PC-9 (cell line): ENCODE measurements at places on chromosomes 2 and 18.

DNA sequence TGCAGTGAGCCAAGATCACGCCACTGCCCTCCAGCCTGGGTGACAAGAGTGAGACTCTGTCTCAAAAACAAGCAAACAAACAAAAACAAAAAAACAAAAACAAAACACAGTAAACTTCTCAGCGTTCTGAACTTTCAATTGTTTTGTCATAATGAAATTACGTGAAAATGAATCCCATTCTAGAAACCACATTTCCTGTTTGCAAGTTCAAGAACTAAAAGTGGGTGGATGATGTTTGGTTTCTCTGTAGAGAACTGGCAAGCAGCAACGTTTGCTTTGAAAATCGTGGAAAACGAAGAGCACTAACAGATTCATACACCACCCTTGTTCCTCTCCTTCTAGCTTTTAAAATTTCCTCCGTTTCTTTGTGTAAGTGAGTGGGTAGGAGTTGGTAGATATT, 226.1 kb upstream of the LYPD1 start:
- no peak for DNase-seq

- no peak for DNase-seq
Observed at GRCh38 chr2:239391286-239392071, 9.3 kb downstream of the HDAC4 start.

GRCh38 chr2:144712550-144712940, 192.6 kb upstream of the ZEB2 start:
- no peak for DNase-seq

GRCh38 chr2:170812710-170813600, 3.7 kb upstream of the GAD1 start:
- DNase-seq: peak; percentile 34

- no peak for DNase-seq
Observed at GRCh38 chr2:12728221-12728777, 11.6 kb downstream of the TRIB2 start.

GRCh38 chr2:42810971-42811811, 18.8 kb upstream of the HAAO start:
- no peak for DNase-seq

GRCh38 chr2:109325570-109325969, 196.6 kb downstream of the SH3RF3 start:
- DNase-seq: no peak

- DNase-seq: no peak
Observed at GRCh38 chr2:10059552-10060335, 16.4 kb downstream of the KLF11 start.

GRCh38 chr18:65415098-65415497, 335.7 kb upstream of the CDH7 start:
- peak; percentile 38 for DNase-seq

DNA sequence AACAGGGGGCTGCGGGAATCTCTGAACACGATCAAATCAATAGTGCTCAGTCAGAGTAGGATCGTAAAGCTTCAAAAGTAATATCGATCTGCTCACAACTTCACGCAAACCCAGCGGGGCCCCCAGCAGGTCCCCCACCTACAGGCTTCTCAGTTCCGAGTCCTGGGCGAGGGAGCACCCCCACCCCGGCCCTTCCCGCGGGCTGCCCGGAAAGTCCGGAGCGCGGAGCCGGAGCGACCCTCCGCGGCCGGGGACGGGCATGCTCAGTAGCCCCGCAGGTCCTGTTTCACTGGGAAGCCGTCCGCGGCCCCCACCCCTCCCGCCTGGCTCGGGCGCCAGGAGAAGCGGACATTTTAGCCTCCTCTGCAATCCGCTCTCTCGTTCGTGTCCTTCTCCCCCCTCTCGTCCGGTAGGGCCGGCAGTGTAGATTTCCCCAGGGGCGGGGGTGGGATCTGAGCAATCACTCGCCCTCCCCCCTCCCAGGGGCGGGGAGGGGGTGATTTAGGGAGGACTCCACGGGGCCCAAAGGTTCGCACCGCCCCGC, 3.3 kb upstream of the SPRED2 start:
- peak; percentile 68 for DNase-seq

DNA sequence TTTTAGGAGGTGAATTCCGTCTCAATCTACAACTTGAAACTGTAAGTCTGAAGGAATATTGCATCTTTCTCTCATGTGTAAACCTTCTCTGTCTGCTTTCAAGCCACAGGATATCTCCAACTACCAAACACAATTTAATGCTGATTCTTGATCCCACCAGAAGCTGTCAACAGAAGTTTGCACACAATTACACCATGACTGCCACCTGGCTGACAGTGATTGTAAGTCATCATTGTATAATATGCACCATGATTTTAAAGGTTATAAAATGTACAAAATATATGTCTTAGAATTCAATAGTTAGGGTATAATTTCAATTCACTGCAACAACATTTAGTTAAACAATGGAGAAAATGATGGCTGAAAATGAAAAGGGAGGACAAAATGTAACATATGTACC, 18.4 kb downstream of the PREPL start:
- DNase-seq: no peak

DNA sequence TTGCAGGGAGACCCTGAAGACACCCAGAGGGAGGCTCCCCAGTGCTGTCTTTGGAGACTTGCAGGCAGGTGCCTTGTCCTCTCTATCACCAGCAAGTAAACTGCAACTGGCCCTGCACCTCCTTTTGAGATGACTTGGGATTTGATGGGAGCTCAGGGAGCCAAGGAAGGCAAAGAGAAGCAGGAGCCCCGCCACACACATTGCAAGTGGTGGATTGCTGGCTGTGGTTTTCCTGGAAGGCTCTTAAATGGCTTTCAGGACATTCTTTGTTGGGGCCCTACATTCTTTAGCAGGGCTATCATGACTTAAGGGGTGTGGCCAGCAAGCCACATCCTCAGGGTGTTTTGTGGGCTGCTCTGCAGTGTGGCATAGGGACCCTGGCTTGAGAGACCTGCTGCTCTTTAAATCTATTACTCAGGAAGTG, 39.9 kb upstream of the CDC42EP3 start:
- DNase-seq: peak; percentile 80

- DNase-seq: no peak
Observed at GRCh38 chr2:23574919-23575654, 190.1 kb downstream of the KLHL29 start.

- DNase-seq: no peak
Observed at GRCh38 chr2:203889944-203890343, 22.4 kb downstream of the CTLA4 start.

- DNase-seq: no peak
Observed at GRCh38 chr2:134131681-134132489, 122.0 kb upstream of the MGAT5 start.

DNA sequence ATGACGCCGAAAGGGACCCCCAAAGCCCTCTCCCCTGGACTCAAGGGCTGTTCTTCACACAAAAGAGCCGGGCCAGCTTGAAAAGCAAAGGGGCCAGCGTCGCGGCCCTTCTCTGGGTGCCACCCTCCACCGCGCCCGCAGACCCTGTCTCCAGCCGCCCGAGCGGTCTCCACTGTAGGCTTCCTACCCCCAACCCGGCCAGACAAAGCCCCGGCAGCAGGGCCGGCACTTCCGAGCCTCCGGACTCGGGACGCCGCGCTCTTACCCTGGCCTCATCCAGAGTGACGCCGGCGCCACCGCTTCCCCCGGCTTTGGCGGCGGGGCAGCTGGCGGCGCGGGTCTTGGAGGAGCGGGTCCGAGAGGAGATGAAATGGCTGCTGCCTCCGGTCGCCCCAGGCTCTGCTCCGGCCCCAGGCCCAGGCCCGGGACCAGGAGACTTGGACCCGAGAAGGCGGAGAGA, 603 bp downstream of the ATAD2B start:
- peak; percentile 34 for DNase-seq

GRCh38 chr2:239209783-239210182, 191.0 kb downstream of the HDAC4 start:
- no peak for DNase-seq

DNA sequence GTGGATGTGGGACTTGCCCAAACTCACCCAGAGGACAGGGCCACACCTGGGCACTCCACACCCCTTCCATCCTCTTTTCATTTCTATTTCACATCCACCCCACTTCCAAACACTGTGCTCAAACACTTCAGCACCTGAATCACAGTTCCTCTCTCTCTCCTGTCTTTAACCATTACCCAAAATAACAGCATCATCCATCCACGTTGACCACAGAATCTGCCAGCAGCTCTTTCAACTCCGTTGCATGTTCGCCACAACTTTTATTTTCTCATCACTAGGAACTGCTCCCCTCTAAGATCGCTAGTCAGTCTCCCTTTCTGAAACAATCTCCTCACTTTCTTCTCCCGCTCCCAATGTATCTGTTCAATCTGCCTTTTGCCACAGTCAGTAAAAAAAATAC, 121.6 kb upstream of the HNRNPA3 start:
- no peak for DNase-seq

- DNase-seq: no peak
Observed at GRCh38 chr2:102282678-102283091, 28.7 kb upstream of the IL1RL1 start.

- no peak for DNase-seq
Observed at GRCh38 chr2:137154946-137155345, 389.6 kb downstream of the THSD7B start.

GRCh38 chr18:59001721-59002120, 137.0 kb downstream of the ZNF532 start:
- no peak for DNase-seq

DNA sequence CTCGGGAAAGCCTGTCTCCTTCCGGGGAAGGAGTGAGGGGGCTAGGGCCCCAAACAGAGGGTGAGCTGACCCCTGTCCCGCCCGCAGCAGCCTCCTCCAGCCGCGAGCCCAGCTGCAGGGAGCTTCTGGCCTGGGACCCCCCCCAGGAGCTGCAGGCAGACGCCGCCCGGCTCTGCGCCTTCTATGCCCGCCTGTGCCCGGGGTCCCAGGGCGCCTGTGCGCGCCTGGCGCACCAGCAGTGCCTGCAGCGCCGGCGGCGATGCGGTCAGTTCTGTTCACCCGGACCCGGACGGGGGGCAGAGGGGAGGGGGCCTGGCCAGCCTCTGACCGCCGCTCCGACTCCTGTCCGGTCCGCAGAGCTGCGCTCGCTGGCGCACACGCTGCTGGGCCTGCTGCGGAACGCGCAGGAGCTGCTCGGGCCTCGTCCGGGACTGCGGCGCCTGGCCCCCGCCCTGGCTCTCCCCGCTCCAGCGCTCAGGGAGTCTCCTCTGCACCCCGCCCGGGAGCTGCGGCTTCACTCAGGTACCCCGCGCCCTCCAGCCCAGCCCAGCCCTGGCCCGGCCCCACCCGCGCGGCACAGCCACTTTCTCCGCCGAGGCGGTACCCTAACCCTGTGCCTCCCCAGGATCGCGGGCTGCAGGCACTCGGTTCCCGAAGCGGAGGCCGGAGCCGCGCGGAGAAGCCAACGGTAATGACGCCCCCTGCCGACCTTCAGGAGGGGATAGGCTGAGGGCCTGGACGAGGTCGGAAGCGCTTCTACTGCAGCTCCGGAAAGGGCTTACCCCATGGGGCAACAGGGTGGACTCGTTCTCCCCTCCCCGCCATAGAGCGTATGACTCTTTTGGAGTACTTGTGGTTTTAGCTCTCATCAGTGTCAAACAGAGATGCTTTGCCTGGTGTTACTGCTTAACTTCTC, 2.0 kb upstream of the CHRND start:
- DNase-seq: no peak

GRCh38 chr2:197269815-197270214, 40.8 kb downstream of the ANKRD44 start:
- no peak for DNase-seq

DNA sequence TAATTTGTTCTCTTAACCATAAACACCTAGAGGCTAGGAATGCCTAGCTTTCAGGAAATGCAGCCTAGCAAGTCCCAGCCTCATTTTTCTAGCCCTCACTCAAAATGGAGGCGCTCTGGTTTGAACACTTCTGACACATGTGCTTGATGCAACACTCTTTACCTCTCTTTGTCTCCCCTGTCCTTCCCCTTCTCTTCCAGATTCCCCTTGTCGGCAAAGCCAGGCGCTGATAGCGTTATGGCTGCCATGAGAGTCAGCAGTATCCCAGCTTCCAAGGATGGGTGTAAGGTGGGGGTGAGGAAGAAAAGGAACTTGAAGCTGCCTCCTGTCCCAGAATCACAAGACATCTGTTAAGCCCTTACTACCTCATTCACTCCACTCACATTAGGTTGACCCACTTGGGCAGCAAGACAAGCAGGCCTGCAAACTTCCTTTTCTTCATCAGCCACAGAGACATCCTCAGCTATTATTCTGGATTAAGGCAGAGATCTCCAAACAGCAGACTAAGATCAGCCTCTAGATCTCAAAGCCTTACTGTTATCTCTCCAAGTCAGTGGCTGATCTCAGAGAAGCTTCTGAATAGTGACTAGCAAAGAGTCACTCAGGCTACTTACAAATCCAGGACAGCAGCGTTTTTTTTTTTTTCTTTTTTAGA, 1.9 kb upstream of the ST3GAL5 start:
- DNase-seq: no peak

DNA sequence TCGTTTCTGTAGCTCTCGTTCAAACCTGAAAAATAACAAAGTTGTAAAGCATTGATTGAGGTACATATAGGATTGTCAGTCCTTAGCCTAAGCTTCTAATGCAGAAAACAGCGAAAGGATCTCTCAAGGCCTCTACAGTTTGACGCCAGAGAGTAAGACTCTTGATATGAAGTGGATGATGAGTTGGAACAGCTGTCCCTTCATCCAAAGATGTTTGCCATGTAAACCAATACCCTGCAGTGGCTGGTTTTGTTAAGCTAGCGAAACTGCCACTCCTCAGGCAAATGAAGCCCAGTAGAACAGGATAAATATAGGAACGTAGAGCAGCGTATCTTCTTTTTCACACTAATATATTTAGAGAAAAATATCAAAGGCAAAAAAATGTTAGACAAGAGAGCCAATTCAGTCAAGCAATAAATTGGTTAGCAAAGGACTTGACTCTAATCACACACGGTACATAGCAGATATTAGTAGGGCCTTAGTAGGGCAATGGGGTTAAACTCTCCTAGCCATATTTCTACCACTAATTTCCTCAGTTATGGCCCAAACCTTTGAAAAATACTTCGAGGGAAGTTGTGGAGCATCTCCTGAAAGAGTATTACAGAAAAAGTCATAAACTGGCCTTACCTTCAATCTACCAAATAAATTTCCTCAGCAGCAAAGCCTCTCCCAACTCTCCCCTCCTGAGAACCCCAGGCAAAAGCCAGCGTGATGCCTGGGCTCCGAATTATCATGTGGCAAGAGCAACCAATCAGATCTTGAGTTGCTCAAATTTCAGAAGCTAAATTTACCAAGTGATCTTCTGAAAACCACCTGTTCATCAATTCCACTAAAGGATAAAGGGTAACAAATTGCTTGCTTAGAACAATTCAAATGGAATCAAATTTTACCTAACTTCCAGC, at the start of gene NEB:
Gene NEB (minus strand): TSS at position 706 of the 902 bp plus-strand sequence. CDS start 1,320 bp downstream, outside the sequence.
- no peak for DNase-seq

DNA sequence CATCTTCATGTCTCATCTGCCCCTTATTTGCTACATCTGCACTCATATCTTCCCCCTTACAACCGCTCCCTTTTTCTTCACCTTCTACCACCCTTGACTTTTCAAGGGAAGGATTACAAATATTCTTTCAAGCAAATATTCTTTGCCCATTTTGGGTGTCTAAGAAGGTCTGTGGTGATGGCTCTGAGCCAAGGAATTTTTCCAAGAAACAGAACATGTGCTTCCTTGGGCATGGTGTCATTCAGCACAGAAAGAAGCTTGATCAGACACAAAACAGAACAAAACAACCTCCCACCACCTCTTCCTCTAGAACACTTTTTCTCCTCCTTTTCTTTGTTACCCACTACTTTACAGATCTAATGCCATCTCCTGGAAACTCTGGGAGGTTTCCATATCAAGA, 313.7 kb downstream of the SATB2 start:
- no peak for DNase-seq
